Activated CD4-positive, alpha-beta T cell treated with anti-CD3 and anti-CD28 coated beads, Interleukin-2, amount 50 U/mL, for 1 hour (primary cell): ENCODE measurements at places on chromosomes 12 and 14.

DNA sequence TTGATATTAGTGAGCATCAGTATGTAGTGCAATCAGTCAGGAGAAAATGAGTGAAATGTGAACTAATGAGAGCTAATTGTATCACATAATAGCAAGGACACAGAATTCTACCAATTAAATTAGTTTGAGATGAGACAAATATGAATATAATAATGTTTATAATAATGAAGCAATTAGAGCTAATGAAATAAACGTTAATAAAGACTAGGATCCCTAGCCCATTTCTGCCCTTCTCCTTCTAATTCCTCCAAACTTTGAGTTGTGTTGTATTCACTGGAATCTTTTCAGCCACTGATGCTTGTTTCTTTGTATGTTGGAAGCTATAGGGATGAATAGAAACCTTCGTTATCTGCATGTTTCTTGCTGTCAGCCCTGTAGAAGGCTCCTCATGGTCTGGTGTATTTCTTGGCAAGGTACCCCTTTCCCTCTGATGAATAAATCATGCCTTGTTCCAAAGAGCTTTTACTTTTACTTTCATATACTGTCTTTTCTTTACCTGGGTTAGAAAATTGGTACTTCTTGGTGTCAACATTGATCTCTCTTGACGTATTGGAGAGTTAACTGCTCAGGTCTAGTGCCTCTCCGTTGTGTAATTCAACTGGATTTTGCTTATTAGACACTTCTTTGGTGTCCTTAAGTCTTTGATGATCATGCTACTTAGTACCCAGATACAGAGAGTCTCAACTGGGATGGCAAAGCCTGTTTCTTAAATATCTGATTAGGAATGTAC is 154.8 kb downstream of the PTCSC3 start:
- no peak for DNase-seq

DNA sequence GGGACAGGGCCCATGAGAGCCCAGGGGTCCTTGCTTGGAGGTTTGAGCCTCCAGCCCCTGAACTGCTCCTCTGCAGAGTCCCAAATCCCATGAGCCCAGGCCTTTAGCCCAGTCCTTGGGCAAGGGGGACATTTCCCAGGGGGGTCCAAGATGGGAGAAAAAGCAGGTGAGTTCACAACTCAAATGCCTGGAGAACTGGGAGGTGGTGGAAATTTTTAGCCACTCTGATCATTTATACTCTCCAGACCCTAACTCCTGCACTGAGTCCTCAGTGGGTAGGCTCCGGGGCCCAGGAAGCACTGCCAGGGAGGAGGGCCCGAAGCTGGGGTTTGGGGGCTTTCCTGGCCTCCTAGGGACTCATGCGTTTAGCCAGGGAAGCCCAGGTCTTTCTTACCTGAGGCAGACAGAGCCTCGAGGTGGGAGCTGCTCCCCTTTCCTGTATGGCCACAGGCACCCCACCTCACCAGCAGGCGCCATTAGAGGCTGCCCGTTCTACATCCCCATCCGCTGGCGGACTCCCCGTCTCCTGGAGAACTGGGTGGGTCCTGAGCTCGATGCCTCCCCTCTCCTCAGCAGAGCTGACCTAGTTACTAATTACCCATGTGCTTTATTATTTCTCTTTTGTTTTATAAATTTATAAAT is 998 bp downstream of the HNF1A start:
- no peak for DNase-seq

DNA sequence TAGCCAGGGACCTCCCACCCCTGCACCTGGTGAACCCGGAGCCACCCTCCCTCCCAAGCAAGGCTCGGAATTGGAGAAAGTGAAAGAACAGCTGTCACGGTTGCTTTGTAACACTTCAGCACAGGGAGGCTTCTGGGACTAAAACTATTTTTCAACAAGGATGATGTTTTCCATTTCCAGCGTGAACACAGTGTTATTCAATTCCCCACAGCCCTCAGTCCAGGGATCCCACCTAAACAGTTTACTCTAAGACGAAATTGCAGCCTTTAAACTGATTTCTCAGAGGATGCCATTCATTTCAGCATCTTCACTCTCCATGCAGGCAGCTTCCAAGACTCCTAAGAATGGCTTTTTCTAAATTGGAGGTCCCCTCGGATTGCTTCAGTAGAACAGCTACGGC is 229.2 kb downstream of the SLC15A4 start:
- no peak for DNase-seq

GRCh38 chr12:91622981-91623380 is 440.4 kb upstream of the DCN start:
- DNase-seq, result no peak

DNA sequence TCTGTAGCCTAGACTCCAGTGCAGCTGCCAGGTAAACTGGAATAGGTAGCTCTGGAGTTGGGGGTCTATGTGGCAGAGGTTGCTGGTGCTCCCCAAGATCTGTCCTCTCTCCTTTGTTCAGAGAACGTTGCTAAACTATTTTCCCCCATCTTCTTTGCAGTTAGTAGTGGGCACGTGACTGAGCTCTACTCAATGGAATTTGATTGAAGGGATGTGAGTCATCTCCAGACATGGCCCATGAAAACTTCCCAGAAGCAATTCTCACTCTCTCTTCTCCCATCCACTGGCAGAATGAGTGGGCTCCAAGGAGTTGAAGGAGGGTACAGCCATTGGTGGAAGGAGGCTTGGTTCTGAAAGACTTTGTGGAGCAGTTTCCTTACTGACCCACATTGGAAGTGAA is 44.0 kb downstream of the PAH start:
- DNase-seq, result no peak

DNA sequence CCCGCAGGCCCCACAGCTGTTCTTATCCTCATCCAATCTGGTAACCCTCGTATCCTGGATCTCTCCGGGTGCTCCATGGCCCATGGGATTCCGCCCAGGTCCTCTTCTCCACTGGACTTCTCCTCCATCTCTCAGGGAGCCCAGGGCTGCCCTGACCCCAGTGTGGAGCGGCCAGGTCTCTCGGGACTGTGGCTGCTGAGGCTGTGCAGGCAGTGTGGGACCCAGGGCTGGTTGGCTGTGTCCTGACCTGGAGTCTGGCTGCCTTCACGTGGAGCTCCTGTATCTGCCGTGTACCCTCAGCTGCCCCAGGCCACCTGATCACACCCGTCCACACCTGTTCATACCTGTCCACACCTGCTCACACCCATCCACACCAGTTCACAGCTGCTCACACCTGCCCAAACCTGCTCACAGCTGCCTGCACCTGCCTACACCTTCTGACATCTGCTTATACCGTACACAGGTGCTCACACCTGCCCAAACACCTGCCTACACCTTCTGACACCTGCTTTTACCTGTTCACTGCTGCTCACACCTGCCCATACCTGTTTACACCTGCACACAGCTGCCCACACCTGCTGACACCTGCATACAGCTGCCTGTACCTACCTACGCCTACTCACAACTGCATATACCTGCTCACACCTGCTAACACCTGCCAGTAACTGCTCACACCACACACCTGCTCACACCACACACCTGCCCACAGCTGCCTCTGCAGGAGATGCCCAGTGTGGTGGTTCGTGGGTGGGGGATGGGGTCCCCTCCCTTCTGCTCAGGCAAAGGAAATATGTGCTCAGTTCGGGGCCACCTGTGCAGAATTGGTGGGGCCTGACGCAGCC is 92.2 kb downstream of the GALNT9 start:
- DNase-seq, result no peak

DNA sequence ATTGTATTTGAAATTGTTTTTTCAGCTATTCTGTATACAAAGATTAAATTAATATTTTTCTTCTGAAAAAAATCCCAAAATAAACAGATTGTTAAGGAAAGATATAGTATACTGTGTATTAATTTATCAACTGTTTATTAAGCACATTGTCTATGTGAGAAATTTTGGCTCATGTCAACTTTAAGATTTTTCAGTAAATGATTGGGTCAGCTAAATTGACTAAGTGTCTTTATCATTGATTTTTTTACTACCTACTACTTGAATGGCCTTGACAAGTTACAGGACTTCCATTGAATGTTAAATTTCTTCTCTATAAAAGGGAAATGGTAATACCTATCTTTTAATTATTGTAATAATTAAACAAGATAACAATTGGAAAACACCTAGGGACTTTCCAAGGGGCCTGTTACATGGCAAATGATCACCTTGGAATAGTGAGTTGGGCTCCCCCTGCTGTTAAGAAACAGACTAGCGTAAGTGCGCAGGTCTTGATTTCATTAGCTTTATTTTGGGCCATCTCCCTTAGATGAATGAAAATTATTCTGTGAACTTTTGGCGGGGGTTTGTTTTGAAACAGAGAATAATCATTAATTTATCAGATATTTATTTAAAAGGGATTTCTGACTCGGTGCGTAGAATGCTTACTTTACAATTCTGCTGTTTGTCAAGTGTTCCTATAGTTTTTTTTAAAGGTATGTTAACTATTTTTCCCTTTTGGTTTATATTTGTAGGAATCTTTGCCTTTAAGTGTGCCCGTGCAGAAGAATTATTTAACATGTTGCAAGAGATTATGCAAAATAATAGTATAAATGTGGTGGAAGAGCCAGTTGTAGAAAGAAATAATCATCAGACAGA is 14.5 kb upstream of the CCT2 start:
- DNase-seq, result peak; percentile 44

DNA sequence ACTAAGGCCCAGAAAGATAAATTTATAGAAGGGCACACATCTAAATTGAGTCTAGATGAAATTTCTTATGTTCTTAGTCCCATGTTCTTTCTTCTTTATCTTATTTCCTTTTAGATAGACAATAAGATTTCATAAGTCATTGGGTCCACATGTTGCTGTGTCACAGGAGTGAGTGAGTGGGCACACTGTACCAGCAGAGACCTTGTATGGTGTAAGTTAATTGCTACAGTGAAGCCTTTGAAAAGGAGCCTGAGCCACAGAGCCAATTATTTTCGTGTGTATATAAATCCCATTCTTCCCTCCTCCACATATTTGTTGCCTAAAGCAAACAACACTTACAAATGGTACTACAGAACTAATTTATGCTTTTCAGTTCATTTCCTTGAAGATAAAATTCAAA is 79.1 kb downstream of the GRIP1 start:
- DNase-seq, result no peak
